ENCODE measurements at places on chromosomes 12 and 14. TPM values are rescaled to one million over a fixed set of nuclear protein-coding genes. Genes with fewer than 3 reads are reported as not detected.

DNA sequence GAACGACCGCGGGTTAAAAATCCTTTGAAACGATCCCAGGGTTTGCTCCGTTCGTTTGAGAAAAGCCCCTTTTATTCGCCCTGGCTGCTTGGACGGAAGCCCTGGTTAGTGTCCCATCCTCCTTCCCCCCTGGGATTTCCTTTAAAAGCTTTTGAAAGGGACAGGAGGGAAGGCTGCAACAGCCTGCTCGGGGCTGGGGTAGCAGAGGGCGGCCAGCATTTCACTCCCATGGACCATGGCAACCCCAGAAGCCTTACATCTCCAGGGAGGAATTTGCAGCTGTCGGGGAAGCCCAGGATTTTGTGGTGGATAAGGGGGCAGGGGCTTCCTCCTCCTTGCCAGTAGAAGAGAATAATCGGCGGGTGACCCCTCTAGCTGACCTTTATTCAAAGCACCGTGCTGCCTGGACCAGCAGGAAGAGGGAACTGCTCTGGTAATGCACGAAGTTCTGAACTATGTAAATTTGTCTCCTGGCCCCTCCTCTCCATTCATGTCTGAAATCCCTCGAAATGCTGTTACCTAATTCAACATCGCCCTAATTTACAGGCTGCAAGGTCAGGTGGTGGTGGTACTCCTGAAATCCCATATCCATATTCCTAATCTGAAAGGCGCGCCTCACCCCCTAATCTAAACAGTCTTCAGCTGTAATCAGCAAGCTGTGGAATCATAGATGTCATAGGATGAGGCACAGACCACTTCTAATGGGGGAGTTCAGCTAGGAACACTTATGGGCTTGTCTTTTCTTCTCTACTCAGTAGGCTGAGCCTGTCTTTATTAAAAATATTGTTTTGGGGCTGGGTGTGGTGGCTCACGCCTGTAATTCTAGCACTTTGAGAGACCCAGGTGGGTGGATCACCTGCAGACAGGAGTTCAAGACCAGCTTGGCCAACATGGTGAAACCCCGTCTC is 1.0 kb upstream of the CLIP1 start:
- no peak for DNase-seq

DNA sequence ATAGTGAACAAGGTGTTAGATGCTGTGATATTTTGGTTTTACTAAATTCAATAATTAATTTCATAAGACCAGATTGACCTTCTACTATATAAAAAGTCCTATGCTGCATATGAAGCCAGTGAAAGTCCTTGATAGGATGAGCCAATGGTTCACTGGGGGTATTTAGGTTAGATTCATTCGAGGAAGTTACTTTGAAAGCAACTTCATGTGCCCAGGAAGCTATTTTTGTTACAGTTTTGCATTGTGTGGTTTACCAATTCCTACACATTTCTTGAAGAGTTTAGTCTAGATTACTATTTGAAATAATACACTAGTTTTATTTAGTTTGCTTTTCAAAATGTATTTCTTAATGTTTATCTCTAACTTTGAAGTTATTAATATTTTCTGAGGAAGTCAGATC is 58.5 kb upstream of the RMST start:
- no peak for DNase-seq

DNA sequence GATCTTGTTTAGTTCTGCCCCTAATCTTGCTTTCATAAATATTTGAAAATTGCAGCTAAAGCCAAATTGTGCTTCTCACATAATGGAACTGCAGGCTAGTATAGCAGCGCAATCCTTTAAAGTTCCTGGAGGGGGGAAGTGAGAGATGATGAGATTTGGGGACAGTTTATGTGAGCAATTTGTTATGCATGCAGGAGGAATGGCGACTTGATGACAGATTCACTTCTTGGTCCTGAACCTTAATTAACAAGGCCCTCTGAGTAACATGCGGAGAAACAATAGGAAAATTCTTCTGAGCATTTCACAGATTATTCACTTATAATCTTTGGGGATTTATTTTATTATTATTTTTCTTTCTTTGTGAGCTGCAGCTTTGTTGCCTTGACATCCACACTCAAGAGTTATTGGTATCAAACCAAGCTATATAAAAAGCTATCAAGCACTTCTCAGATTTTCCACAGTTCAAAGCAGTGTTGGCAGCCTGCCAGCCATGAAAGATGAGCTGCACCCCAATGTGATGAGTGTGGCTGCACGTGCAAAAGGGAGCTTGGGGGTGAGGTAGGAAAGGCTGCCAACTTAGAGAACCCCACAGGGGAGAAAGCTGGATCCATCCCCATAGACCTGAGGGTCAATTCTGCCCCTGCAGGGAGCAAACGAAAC is 1662.2 kb upstream of the FLRT2 start:
- DNase-seq: no peak

- no peak for DNase-seq
Observed at GRCh38 chr14:44945264-44945663, 16.5 kb downstream of the KLHL28 start.

DNA sequence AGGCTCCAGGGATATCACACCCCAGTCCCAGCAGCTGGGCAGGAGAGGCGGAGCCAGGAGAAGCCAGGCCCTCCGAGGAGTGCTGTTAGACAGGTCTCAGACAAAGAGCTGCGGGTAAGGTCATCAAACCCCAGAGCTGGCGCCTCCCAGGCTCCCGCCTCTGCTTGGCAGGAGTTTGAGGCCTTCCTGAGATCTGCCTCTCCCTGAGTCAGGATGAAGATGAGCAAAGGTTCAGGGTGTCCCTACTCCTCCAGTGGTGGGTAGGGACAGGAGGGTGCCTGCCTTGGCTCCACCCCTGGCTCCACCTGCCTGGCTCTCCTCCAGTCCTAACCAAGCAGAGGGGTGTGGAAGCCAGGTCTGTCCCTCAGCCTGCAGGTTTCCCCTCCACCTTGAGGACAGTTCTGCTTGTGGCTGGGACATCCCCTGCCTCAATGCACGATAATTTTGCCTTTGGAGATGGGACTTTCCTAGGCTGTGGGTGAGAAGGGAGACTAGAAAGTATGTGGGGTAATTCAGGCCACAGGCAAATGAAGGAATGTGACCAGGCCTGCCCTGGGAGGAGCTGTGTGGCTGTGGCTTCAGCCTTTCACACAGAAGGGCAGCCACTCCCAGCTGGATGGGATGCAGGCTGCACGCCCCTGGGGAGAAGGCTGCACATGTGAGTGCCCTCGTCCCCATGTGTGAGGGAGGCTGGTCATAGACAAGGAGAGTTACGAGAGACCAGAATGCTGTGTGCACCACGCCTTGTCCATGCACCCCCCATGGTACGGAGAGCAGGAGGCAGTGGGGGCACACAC is 2.2 kb downstream of the PLEKHG6 start:
- peak; percentile 90 for DNase-seq

GRCh38 chr12:122137229-122137628 is 36.8 kb downstream of the IL31 start:
- DNase-seq: no peak

DNA sequence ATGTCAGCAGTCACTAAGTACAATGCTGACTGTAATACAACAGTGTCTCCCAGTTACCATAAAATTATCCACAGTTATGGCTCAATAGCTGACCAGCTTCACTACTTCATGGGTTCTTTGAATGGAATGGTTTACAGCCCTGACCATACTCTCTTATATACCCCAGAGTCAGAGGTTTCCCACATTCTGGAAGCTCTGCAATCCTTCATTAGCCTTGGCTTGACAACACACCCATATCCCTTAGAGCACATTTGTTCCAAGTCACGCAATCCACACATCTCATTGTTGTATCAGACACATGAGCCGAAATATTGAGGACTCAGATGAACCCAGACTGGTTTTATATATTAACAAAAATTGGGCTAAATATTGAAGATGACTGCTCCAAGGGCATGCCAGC is 209.4 kb upstream of the PLXNC1 start:
- DNase-seq: no peak

GRCh38 chr12:90366286-90366685 is 588.7 kb downstream of the CCER1 start:
- DNase-seq: no peak

DNA sequence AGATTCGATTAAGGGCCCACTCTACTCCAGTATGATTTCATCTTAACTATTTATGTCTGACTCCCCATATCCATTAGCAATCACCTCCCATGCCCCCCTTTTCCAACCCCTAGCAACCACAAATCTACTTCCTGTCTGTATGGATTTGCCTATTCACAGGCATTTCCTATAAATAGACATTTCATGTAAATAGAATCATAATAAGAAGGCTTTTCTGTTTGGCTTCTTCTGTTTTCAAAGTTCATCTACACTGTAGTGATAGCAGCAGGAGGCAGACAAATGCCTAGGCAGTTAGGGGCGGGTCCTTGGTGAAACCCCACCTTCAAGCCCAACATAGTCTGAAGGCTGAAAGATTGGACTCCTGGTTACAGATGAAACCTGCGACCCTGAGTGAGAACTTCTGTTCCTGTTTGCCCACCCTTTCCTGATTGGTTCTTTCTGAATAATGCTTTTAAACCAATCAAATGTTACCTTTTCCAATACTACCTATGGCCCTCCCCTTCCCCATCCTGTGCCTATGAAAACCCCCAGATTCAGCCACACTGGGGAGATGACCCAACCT is 62.1 kb upstream of the HECTD1 start:
- no peak for DNase-seq

GRCh38 chr12:91388573-91388972 is 206.0 kb upstream of the DCN start:
- DNase-seq: no peak

DNA sequence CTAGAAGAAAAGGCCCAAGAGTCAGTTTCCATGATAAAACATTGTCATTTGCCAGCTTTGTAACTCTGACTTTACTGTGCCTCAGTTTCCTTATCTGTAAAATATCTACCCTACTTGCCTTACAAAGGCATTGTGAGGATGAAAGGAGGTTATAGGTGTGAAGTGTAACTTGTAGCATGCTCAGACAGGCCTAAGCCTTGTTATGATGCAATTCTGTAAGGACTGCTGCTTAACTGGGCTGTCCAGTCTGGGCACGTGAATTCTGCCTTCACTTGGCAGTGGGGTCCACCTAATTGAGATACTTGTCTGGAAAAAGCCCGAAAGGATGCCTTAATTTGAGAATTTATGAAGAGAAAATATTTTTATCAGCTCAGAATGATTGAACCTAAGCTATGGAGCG is 114.5 kb upstream of the DYRK2 start:
- no peak for DNase-seq

DNA sequence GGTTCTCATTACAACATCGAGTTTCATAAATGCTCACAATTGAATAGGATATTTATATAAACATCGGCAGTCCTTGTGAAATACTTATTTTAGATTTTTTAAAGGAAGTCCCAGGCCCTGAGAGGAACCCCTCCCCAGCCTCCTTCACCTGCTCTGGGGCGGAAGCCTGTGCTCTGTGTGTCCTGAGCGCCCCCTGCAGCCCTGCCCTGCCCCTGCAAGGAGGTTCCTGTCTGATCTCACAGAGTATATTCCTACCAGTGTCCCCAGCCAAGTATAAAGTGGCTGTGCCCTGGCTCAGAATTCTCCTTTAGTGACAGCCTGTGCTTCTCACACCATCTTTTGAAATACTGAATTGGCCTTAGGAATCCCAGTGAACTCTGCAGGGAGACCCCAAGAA is 659.5 kb downstream of the TMEM121 start:
- no peak for DNase-seq

- DNase-seq: no peak
Observed at GRCh38 chr14:33941718-33942117, 9.2 kb downstream of the EGLN3 start.

DNA sequence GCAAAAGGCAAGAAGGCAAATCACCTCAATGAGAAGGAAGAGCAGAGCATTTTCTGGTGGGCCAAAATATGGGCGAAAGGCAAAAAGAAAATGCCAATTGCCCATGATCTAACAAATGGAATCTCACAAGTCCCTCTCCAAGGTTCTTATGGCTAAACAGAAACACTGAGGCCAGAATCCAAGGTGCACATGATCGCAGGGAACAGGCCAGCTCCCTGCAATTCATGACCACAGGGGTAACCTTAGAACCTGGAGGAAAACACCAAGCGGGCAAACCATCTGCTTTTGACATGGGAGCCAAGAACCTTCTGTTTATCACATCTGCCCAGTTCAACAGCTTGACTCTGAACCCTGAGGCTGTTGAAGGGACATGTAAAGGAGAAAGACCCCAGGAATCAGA is 60.0 kb downstream of the NT5DC3 start:
- DNase-seq: no peak

The MAX gene
- 50.5 TPM for total RNA-seq

The OR6C75 gene
- total RNA-seq: not detected

The SRSF9 gene
- 97.3 TPM for total RNA-seq

The JPH4 gene
- total RNA-seq: 0.66 TPM

The KLRC1 gene
- total RNA-seq: 3.3 TPM

The TAS2R14 gene
- 3.7 TPM for total RNA-seq

Measured in breast epithelium (tissue), 4 donors.